ENCODE measurements at places on chromosomes 3 and 15.
A peak's percentile ranks its signal among the peaks of the same experiment; 100 is the strongest.

DNA sequence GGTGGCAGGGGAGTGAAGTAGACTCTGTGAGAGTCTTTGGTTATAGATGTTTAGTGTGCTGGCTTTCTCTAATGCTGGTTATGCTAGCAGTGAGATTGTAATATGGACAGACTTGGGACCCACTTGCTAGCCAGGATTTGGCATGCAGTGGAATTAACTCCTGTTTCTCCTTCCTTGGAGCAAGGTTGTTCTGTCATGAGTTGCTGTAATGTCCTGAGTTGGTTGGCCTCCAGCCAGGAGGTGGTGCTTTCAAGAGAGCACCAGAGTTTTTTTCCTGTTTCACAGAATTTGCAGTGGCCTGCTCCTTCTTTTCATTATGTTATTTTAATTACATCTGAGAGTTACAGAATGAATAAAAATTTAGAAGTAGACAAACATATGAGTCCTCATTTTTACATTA, 88.1 kb upstream of the PXYLP1 start:
- DNase-seq = no peak
- H3K4me1 ChIP-seq = no peaks in the 10 kb centered on the region
- no peak overlapping the region for H3K4me3 ChIP-seq
- H3K36me3 ChIP-seq = no peaks in the 10 kb centered on the region
- no peaks in the 10 kb centered on the region for H3K27me3 ChIP-seq

- H3K4me3 ChIP-seq = no peak overlapping the region
- H3K27me3 ChIP-seq = no peaks in the 10 kb centered on the region
- no peak overlapping the region for H3K27ac ChIP-seq
- no peaks in the 10 kb centered on the region for H3K4me1 ChIP-seq
- H3K36me3 ChIP-seq = no peaks in the 10 kb centered on the region
Measured at GRCh38 chr3:174776636-174777035, 82.5 kb upstream of the NAALADL2 start.

- H3K4me3 ChIP-seq = peak overlapping the region; percentile 42
- no peak for DNase-seq
- peaks cover 73% of the 10 kb centered on the region for H3K4me1 ChIP-seq
- H3K27me3 ChIP-seq = no peaks in the 10 kb centered on the region
Measured at GRCh38 chr15:77623755-77624524, 8.8 kb downstream of the LINGO1 start.

- DNase-seq = no peak
- no peak overlapping the region for H3K27ac ChIP-seq
- H3K27me3 ChIP-seq = no peaks in the 10 kb centered on the region
- no peak overlapping the region for H3K4me3 ChIP-seq
- no peaks in the 10 kb centered on the region for H3K36me3 ChIP-seq
Measured at GRCh38 chr3:177448987-177449359, 251.7 kb upstream of the TBL1XR1 start.

DNA sequence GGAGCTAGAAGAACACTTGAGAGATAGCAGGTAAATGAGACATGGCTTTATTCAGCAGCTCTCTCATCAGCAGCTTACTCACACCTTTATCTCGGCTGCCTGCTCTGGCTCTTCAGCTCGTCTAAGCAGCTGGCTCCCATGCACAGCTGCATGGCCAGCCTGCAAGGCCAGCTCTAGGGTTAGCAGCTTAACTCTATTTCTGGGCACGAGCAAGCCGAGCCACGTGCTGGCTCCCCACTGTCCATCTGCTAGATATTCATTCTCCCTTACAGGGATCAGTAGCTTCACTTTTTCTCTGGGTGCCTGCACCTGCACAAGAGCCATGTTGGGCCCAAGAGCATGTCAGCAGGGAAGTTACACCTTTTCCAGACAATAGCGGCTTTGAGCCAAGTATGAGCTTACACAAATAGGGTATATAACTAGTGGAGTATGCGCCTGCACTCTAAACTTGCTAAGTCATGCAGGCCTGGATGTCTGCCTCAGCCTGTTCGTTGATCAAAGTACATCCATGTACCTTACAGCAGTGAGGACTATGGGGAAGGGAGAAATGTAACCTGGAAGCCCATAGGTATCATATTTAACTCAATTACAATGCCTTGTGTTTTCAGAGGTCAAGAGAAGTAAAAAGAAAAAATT, 174.9 kb upstream of the SNTN start:
- no peaks in the 10 kb centered on the region for H3K36me3 ChIP-seq
- H3K27me3 ChIP-seq = no peaks in the 10 kb centered on the region
- no peak for DNase-seq
- no peak overlapping the region for H3K4me3 ChIP-seq
